ENCODE measurements at places on chromosomes 12 and 14. TPM values are rescaled to one million over a fixed set of nuclear protein-coding genes. Genes with fewer than 3 reads are reported as not detected.

DNA sequence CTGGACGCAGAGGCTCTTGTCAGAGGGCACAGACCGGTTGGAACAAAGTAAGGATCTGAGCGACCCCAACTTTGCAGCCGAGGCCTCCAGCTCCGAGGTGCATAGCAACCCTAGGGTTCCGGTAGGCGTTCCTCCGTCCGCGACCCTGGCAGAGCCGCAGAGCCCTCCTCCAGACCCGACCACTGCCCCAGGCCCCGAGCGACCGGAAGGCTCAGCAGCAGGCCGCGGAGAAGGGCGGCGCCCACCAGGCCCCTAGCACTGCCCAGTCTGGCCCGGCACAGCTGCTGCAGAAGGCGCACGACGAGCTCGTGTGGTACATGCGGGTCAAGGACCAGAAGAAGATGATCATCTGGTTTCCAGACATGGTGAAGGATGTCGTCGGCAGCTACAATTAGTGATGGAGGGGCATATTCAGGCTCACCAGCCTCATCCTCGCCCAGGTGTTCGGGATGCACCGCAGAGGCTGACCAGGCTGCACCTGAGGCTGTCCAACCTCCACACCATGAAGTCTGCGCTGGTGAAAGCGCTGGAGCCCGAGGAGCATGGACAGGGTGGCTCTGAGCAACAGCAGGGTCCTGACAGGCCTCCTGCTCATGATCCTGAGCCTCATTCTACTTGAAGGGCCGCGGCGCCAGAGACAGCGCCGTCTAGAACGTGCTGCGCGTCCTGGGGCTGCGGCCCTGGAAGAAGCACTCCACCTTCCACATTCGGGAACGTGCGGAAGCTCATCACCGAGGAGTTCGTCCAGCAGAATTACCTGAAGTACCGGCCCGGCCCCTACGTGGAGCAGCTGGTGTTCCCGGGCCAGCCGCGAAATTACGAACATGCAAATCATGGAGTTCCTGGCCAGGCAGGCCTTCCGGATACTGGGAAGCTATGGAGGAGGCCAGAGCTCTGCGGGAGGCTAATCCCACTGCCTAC, 24.5 kb downstream of the CAPS2 start:
- DNase-seq: no peak

DNA sequence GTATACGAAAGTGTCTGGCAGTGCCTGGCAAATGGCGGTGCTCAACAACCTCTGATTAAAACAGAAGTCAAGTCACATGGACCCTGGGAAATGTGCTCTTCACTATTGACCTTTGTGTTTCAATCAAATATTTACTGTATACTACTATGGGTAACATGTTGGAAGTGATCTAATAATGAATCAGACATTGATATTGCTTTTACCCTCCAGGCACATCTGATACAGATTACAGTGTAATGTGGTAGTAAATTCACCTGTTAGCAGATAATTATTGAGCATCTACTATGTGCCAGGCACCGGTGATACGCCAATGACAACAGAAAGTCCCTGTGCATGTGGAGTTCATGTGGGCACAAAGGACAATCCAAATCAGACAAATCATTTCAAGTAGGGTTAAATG, 63.1 kb downstream of the STON2 start:
- no peak for DNase-seq

DNA sequence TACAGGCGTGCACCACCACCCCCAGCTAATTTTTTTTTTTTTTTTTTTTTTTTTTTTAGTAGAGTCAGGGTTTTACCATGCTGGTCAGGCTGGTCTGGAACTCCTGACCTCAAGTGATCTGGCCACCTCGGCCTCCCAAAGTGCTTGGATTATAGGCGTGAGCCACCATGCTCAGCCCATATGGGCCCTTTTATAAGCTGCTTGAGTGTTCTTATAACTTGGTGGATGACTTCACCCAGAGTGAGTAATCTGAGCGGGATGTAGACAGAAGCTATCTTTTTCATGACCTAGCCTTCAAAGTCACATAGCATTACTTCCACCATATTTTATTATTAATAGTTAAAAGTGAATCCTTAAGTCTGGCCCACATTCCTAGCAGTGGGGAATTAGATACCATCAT, 16.4 kb downstream of the BBOF1 start:
- DNase-seq: no peak

- no peak for DNase-seq
Observed at GRCh38 chr14:47674148-47674542, 1.3 kb downstream of the MDGA2 start.

DNA sequence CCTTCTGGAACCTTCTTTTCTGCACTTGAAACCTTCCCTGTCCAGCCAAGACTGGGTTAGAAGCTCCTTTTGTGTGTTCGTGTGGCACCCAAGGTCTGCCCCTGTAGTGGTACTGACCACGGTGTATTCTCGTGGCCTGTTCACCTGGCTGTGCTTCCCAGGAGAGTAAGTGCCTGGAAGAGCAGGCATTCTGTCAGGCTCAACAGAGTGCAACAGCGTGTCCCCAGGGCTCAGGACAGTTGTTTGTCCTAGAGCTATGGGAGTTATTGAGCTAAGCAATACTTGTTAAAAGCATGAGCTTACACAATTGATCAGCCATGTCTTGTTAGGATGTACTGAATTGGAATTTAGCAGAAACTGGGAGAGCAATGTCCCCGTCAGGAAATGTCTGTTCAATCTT, 12.9 kb upstream of the SLC38A2 start:
- DNase-seq: no peak

DNA sequence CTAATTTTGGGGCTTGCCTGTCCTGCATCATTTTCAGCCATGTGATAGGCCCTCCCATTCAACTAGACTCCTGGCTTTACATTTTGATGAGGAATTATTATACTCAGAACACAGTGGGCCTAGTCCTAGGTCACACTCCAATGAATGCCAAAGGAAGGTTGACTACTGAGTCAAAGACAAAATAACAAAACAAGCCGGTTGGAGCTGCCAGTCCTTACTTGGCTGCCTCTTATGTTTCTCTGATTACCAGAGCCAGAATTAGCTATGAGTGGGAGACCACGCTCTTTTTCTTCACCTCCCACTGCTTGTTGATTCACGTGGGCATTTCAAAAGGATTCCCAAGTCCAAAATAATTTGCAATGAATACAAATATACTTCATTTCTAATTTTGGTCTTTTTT, 78.1 kb upstream of the USP44 start:
- DNase-seq: no peak

DNA sequence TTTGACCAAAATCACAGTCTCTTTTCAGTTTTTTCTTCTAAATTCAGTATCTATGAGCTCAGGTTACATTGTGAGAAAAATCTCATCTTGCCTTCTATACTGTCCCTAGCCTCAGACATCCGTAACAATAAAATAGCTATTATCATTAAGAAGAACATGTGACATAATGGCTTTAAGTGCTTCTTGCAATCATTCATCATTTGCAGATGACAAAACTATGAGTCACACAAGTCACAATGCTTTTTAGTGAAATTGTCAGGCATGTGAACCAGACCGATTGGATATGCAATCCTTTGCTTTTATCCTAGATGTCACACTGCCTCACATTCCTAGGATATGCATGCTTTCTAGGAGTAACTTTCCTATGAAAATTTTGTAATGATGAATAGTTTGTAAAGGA, 313.1 kb downstream of the SLC6A15 start:
- no peak for DNase-seq

DNA sequence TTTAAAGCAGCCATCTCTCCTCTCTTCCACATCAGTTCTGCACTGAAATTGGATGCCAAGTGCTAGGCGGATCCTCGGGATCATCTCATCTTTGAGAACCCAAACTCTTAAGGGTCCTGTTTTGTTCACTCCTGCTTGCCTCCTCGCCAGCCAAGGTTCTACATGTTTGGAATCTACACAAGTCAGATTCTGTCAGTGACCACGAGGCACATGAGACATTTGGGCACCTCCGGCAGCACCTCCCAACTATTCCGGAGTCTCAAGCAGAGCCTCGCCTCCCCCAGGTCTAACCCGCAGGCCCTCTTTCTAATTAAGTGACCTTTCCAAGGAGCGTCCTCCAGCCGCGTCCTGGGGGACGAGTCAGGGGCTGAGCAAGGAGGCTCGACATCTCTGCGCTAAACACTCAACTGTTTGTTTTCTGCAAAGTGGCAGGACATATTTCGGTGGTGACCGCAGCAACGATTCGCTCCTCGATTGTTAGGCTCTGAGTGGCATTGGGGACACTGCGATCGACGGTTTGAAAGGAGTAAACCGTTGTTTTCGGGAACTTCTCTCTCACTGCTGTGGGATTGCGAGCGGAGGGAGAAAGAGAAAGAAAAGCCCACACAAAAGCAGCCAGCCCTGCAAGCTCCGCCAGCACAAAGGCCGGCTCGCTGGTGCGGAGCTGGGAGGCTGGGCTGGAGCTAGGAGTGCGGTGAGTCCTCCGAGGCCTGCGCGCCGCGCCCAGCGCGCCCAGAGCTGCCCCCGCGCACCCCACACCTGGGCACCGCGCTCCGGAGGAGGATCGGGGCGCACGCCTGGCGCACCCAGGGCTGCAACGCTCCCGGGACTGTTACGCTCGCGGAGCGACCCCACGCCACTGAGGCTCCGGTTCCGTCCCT, 640 bp downstream of the ARMH4 start:
- DNase-seq: peak; percentile 26

- DNase-seq: no peak
Observed at GRCh38 chr12:88313554-88313953, 171.4 kb downstream of the TMTC3 start.

GRCh38 chr14:90692826-90693225, 123.4 kb downstream of the TTC7B start:
- DNase-seq: no peak

DNA sequence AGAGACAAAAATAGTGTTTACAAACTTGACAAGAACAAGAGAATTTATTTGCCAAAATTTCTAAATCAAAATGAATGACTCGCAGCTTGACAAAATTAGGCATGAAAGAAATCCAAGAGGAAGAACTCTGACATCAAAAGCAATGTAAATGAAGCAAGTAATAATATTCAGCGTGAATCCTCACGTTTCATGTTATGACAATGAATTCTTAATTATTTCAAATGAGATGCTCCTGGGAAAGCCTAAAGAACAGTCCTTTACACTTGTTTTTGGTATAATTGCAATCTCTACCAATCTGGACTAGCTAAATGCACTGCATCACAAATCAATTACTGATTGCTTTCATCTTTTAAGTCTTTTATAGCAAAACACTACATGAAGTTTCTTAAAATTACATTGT, 29.1 kb downstream of the PIK3C2G start:
- no peak for DNase-seq

DNA sequence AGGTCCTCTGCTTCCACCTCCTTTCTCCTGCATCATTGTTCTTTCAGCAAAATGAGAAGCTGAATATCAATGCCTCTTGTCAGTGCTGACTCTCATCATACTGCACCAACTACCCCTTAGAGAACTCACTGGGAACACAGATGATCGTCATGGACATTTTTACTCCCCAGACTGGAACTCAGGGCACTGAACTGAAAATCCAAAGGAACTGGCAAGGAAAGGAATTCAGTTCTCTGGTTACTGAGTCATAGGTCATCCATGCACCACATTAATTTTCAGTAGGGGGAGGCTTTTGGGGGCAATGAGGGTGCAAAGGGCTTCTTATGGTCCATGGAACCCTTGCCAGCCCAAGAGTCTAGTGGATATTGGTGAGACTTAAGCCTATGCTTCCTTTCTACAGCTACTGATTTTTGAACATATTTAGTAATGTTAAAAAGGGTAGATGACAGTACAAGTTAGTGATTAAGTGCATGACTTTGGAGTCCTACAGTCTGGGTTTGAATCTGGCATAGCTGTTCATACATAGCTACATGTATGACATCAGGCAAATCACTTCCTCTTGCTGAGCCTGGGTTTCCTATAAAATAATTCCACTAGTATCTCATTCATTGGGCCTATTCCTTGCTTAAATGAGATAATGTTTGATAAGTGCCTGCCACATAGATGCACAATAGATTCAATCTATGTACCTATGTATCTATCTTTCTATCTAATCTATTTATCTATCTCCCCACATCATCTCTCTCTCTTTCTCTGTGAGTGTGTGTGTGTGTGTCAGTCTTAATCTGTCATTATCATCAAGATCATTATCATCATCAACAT, 29.2 kb downstream of the BBS10 start:
- no peak for DNase-seq

GRCh38 chr12:1821805-1822204, 1.4 kb downstream of the LRTM2 start:
- no peak for DNase-seq

- no peak for DNase-seq
Observed at GRCh38 chr12:8127138-8127537, 3.7 kb downstream of the CLEC4A start.

Gene AHNAK2
- 3.5 TPM for total RNA-seq

Gene KRT8
- 663 TPM for total RNA-seq

Gene RALGAPA1
- 80.1 TPM for total RNA-seq

Gene KRT80
- 0.18 TPM for total RNA-seq

Gene SYNDIG1L
- total RNA-seq: 0.28 TPM

Gene CCDC197
- not detected for total RNA-seq

Gene TAS2R50
- total RNA-seq: 1.1 TPM

Gene BTBD6
- total RNA-seq: 32.7 TPM

Gene KRT6C
- not detected for total RNA-seq

Data from ovary (tissue), 10 donors.